ENCODE measurements at places on chromosomes 4 and X.

DNA sequence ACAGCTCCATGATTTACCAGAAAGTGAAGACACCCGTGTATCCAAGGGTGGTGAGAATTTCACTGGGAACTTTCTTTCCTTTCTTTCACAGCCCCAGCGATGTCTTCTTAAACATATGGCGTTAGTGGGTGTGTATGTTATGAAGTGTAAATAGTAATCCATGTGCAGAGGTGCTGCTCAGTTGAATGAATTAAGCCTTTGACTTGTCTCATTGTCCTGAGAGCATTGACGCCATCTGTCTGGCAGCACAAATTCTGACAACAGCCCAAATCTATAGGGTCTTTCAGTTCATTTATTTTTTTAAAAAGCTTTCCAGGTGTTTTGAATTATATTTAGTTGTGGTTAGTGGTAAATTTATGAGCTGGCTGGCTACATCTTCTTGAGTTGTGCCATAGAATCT lies 69.4 kb downstream of the CLCN5 start:
- DNase-seq = no peak

DNA sequence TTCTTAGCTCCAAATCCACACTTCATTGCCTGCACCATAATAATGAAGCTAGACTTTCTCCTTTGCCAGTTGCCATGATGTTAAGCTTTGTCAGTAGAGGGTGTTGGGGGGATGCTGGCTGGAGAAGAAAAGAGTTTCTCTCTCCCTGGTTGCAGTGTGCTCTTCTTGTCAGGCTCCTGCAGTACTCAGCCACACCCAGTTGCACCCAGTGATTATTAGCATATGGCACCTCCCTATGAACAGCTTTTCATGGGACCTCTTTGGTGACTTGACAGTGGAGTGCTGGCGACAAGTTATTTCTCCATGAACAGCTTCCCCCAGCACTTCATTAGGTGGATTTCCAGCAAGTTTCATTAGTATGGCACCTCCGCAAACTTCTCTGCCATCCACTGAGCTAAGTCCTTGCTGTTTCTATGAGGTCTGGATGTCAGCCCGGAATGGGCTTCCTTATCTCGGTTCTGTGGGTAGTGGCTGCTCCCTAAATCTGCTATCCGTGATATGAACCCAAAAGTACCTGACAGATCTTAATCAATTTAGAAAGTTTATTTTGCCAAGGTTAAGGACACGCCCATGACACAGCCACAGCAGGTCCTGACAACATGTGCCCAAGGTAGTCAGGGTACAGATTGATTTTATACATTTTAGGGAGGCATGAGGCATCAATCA lies 18.8 kb upstream of the OTUD4 start:
- DNase-seq = no peak

DNA sequence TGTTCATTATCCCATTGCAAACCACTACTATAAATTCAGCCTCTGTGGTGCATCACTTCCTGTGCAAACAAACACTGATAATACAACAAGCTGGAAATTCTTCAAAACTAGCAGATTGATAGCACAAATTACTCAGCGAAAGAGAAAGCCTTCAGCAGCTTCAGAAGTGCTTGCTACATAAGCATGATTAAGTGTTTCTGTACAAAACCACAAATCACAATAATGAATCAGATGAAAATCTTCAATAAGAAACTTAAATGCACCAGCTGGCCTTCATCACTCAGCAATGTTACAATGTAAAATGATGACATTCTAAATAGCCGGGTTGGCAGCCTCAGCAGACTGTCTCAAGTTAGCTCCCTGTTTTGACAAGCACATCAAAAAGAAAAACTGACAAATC lies 262.2 kb downstream of the SPOCK3 start:
- no peak for DNase-seq

GRCh38 chr4:185127021-185127925 lies 15.8 kb upstream of the SLC25A4 start:
- DNase-seq = no peak

DNA sequence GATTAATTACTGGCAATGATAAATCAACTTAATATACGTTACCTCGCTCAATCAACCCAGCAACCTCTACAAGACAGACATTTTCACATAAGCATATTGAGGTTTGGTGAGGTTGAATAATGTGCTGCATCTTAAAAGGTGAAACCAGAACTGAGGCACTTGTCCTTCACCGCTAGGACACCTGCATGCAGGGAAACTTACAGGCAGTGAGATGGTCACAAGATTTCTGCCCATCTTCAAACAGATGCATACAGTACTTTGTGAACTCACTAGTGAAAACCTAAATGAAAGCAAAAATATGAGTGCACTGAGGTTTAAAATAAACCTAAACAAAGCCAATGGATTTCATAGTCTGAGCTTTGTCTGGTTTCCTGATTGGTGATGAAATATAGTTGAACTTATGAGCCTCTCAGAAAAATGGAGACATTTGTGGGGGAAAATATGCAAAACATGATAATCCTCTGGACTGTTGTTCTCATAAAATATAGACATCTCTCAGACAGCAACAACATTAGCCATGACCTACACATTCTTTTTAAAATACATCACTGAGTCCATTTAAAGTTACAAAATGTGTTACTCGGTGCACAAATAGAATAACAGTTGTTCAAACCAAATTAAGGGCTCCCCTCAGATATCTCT lies 20.9 kb upstream of the PRSS12 start:
- DNase-seq = no peak

- no peak for DNase-seq
Measured at GRCh38 chr4:119748853-119749252, 120.2 kb upstream of the PDE5A start.

GRCh38 chrX:109918753-109919152 lies 84.2 kb upstream of the TMEM164 start:
- no peak for DNase-seq

DNA sequence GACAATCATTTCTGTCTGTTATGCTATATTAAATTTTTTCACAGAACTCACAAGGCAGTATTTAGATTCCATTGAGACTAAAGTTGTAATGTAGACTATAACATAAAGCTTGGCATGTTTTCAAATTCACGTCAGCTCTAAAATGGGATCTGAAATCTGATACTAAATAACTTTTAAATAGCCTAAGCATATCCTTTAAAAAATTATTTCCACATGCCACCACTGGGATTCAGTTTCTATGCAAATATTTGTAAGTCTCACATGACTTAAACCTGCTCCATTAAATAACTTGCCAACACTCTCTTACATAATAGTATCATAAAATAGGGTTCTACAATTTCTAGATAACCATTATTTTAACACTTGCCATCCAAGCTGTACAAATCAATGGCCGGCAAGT lies 32.4 kb downstream of the KLHL8 start:
- no peak for DNase-seq
